ENCODE measurements at places on chromosomes 6 and 20.

- peak; percentile 71 for DNase-seq
These were observed 24.4 kb upstream of the C6orf62 start for GRCh38 chr6:24743265-24743943.

GRCh38 chr6:109295109-109295773, 87.0 kb downstream of the CD164 start:
- DNase-seq = no peak

DNA sequence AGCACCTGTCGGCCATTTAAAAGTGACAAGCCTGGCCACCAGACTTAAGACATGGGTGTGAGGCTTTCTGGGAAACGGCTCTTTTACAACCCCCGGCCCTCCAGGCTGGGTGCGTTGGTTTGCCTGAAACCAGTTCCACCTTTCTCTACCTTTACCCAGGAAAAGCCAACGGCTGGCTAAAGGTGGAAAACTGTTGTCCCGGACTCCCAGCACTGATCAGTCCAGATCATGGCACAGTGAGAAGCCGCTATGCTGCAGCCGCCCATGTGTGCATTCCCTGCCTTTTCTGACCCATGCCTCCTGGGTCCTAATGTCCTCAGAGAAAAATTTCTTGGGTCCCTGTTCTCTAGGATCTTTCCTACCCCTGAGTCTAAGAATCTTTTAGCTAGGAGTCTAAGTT, 655.7 kb upstream of the HS3ST5 start:
- DNase-seq = no peak

DNA sequence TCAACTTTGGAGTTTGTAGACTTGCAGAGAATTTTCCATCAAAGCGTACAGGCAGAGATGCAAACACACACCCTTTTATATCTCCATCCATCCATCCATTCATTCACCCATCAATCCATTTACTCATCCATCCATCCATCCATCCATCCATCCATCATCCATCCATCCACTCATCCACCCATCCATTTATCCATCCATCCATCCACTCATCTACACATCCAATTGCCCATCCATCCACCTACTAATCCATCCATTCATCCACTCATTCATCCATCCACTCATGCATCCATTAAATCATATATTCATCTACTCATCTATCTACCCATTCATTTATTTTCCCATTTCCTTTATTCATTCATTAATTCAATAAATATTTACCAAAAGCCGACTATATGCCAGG, 52.1 kb downstream of the KCNB1 start:
- DNase-seq = no peak

GRCh38 chr20:57680131-57680716, 29.6 kb downstream of the PMEPA1 start:
- no peak for DNase-seq

DNA sequence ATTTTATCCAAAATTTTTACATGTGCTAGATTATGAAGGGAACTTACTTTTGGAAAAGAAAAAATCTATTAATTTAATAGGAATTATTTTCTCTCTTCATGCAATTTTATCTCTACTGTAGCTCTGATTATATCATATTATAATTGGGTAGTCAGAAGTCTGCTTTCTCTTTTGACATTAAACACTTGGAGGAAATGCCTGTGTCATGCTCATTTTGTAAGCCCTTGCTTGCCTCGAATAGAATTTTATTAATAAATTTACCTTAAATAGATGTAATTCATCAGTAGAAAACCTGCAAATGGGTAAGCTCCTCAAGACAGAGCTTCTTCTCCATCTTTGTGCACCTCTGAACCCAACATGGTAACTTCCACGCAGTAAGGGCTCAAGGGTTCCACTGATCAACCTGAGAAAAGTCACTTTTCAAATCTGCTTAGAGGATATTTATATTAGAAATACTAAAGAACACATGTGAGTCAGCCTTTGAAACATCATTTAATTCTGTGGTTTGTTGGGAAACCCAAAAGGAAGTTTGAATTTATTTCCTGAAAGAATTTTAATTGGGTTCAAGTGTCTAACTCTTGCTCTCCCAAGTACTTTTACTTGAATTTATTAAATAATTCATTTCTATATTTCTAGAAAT, 266.0 kb downstream of the ALDH8A1 start:
- no peak for DNase-seq

- DNase-seq = peak; percentile 46
These were observed 157.4 kb upstream of the ZNF217 start for GRCh38 chr20:53750827-53751619.

DNA sequence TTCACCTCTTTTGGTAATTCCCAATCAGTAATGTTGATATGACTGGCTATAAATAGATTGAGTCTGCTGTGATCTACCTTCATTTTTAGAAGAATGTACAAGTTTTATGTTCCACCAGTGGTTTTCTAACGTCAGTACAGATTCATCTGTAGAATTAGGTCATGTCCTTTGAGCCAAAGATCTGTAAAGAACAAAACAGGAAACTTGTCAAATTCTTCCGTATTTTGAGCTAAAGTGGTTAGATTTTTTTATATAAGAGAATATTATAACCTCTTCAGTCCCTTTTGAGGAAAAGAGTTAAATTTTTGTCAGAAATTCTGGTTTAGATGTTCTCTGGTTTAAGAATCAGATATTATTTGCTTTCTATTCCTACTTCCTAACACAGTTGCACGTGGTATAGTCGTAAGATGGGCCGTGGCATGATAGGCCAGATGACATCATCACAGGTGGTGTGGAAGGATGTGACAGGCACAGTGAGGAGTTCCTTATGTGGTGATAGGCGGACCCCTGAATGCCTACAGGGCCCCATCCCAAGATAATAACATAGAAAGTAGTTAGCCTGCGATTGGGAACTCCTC, 62.3 kb downstream of the SNX9 start:
- DNase-seq = no peak

- DNase-seq = no peak
These were observed 349.1 kb upstream of the GJE1 start for GRCh38 chr6:141783585-141783984.

- no peak for DNase-seq
These were observed 257.1 kb downstream of the BCKDHB start for GRCh38 chr6:80363501-80364122.

DNA sequence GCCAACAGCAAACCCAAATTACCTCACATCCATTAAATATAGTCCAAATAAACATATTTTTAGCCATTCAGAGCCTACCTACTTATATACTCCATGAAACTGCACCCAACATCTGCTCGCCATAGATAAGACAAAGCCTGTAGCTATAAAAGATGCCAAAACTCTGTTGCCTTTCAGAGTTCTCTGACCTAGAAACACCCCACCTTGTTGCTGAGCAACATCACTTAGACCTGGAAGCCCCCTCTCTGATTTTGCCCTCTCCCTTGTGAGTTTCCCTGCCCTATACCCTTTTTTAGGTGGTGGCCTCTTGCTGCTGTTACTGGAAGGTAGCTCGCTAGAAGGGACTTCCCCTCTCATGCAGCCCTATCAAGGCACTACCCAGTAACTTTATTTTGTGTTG, 27.7 kb upstream of the FBXL4 start:
- no peak for DNase-seq

DNA sequence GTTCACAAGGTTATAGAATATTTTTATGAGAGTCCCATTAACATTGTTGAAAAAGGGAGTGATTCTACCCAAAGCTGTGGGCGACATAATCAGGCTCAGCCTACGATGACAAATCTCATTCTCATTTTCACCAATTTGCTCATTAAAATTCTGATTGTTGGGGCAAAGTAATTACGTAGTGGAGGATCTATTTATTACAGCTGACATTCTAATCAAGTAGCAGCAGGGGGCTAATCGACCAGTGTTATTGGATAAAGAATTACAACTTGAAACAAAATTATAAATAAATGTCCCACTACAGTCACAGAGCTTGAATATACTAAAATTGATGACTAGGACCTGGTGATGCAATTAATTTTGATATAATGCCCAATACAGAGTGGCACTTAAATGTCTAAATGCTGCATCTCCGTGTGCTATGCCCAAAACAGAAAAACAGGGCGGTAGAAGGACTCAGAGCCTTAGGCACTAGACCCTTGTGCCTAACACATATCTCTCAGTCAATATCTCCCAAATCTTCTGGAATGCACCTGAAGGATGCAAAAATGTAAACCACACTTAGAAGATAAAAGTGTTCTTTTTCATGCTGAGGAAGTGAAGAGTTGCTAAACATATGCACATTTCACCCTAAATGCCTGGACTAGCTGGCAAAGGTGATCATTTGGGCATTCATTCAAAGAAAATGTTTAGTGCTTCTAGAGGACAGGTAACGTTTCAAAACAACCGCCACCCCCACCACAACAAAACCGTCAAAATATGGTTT, 88.3 kb downstream of the CD24 start:
- DNase-seq = no peak

GRCh38 chr6:6984585-6985366, 123.0 kb upstream of the RREB1 start:
- DNase-seq = no peak

DNA sequence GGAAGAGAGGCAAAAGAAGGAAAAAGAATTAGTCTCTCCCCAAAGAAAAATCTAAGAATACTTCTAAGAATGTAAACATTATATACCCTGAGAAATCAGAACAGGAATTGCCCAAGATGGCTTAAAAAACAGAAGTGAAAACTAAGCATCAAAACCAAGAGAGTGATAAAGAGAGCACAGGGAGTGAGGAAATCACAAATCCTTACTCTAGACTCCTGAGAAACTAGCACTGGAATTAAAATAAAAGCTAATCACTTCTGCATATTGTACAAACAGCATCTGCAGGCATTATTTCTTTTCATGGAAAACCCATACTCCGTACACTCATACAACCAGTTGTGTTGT, 285.7 kb downstream of the BTBD9 start:
- no peak for DNase-seq

DNA sequence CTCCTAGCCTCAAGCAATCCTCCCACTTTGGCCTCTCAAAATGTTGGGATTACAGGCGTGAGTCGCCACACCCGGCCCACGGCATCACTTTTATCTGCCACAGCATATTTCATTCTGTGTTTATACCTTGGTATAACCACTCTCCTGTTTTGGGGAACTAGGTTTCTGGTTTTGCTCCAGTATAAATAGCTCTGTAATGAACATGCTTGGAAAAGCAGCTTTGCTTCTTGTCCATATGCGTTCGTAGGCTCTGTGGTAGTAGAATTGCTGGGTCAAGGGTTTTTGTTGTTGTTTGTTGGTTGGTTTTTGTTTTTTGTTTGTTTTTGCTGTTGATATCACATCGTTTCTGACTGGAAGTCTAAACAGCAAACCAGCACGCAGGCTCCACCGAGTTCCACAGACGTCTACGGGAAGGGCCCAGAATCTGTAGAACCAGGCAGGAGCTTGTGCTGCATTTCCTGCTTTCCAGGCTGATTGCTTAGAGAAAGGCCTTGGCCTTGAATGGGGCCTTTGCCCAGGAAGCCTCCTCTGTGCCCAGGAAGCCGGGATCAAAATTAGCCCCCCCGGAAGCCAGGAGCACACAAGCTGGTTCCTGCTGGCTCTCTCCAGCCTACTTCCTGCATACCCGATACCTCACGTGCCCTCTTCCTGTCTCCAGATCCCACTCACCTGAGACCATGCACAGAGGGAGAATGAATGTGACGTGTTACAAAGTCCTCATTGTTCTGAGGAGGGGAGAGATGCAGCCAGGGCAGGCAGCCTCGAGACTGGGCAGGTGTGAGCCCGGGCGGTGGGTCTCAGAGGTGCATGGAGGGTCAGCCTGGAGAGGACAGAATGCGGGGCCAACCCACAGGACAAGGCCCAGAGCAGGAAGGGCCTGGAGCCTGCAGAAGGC, 34.7 kb downstream of the AAR2 start:
- DNase-seq = no peak

DNA sequence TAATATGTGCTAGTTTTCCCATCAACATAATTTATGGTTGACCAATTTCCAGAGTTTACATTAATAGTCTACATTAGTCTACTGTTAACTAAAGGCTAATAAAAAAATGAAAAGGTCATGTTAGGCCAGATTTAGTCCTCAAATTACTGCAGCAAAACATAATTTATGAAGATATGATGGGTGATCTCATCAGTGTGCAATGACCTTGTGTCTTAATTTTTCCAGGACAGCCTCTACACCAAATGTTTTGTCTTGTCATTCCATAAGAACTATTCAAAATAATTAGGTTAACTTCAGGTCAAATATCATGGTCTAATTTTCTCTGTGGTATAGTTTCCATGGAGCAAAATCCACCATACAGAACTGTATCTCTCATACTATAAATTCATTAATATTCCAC, 234.2 kb downstream of the COL12A1 start:
- no peak for DNase-seq

- no peak for DNase-seq
These were observed 299.0 kb downstream of the DOK5 start for GRCh38 chr20:54774426-54774825.

DNA sequence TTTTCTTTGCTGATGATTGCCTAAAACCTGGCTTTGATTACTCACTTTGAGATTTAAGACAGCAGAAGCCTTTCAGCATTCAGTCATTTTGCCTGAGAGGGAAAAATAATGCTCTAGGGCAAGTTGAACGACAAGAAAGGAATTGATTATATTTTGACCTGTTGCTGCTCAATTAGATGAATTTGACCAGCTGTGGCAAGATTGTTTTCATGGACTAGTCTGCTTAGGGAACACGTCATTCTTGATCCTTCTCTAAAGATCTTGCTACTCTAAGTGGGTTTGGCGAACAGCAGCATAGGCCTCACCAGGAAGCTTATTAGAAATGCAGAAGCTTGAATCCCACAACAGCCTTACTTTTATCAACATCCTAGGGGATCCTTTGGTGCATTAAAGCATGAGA, 59.7 kb upstream of the PHACTR1 start:
- DNase-seq = no peak

DNA sequence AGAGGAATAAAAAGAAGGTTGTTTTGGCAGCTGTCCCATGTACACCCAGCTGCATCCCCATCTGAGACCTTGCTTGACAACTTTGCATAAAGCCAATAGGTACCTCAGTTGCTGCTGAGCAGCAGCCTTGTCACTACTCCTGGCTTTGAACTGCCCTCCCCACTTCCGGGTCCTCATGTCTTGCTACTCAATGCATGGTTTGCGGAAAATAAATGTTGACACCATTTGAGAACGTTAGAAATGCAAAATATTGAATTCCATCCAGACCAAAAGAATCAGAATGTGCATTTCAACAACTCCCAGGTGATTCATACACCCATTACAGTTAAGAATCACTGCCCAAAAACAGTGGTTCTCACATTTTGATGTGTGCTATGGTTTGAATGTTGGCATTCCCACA, 32.9 kb downstream of the GPX5 start:
- no peak for DNase-seq

- no peak for DNase-seq
These were observed 391.1 kb upstream of the HSF2 start for GRCh38 chr6:122008101-122008999.

- DNase-seq = no peak
These were observed 66.9 kb downstream of the ZBTB2 start for GRCh38 chr6:151324488-151324825.

DNA sequence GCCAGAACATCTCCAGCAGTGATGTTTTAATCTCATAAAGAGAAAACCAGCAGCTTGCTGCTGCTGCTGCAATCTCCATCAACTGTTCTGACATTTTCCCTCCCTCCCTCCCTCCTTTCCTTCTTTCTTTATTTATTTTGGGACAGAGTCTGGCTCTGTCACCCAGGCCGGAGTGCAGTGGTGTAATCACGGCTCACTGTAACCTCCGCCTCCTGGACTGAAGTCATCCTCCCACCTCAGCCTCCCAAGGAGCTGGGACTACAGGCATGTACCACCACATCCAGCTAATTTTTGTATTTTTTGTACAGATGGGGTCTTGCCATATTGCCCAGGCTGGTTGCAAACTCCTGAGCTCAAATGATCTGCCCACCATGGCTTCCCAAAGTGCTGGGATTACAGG, 5.7 kb downstream of the ELOVL5 start:
- no peak for DNase-seq
